Transverse colon (tissue), 4 donors: ENCODE measurements at places on chromosomes 13 and 19. TPM values are rescaled to one million over a fixed set of nuclear protein-coding genes. Genes with fewer than 3 reads are reported as not detected.

The RNF17 gene
- total RNA-seq = not detected

The PET100 gene
- total RNA-seq = not detected

- no peak for DNase-seq
These were observed 14.6 kb upstream of the RPS15 start for GRCh38 chr19:1423436-1424191.

- DNase-seq = no peak
These were observed 214.6 kb upstream of the HTR2A start for GRCh38 chr13:47111499-47111898.
